GM23248 (cell line): ENCODE measurements at places on chromosomes 1 and 21. TPM values are rescaled to one million over a fixed set of nuclear protein-coding genes. Genes with fewer than 3 reads are reported as not detected.

DNA sequence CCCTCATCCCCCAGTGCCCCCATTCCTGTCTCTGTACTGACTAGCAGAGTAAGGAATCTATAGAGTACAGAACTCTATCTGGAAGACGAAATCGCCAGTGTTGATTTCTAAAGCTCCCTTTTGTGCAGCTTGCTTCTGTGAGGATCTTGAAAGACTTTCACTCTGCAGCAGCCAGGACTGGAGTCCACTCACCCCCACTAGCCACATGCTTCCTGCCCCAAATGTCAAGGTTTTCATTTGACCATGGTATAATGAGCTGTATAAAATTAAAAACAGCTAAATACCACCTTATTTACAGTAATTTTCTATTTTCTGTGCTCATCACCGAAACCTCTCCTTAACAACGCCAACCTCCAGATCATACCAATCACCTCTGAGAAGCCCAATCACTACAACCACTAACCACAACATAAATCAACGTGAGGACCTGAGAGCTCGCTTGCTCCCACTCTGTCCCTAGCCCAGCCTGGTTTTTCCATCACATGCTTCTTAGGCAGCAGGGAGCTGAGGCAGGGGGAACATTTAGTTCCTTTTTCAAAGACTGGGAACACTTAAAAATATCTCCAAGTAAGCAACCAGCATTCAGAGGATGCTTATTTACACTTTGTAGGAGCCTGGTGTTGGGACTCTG, 56.1 kb upstream of the IRF2BP2 start:
- H3K4me3 ChIP-seq, result no peak overlapping the region
- DNase-seq, result no peak
- H3K36me3 ChIP-seq, result no peaks in the 10 kb centered on the region
- no peaks in the 10 kb centered on the region for H3K4me1 ChIP-seq
- no peaks in the 10 kb centered on the region for H3K27me3 ChIP-seq

TMPRSS15 gene
- not detected in 2 replicates for total RNA-seq

DVL1 gene
- 113 and 119 TPM in 2 replicates for total RNA-seq

DNA sequence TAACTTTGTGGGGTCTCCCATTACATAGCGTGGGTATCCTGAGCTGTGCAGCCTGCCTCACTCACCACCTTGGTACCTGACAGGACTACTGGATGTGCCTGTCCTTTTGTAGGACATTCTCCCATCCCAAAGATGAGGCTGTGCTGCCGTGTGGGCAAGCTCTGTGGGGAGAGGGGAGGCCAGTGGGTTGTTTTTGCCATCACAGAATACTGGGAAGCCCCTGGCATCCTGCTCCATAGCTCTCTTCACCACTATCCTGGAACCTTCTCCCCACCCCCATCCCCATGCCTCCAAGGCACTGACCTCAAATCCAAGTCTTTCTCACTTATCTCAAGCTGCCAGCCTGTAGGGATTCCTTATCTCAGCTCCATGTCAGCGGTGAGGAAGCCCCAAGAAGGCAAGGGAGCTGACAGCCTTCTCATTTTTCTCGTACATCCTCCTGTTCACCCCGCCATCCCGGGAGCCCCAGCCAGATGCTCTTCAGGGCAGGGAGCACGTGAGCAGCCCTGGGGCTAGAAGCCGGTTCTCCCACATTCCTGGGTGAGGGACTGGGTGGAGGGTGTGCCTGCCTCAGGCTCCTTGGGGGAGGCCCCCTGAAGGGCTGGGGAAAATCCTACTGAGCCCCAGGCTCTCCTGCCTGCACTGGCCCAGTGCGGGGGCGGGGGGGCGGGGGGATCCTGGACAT, 2.4 kb upstream of the ELF3 start:
- DNase-seq, result no peak
- no peak overlapping the region for H3K27ac ChIP-seq

RBP7 gene
- total RNA-seq, result not detected in 2 replicates

GRCh38 chr1:115452600-115453329, 114.7 kb upstream of the NGF start:
- peaks cover 51% of the 10 kb centered on the region for H3K4me1 ChIP-seq
- H3K4me3 ChIP-seq, result no peak overlapping the region
- no peaks in the 10 kb centered on the region for H3K27me3 ChIP-seq
- no peaks in the 10 kb centered on the region for H3K36me3 ChIP-seq

OR14C36 gene
- not detected in 2 replicates for total RNA-seq

GRCh38 chr1:202659974-202660373, 50.3 kb downstream of the SYT2 start:
- no peak overlapping the region for H3K4me3 ChIP-seq
- no peaks in the 10 kb centered on the region for H3K4me1 ChIP-seq
- no peak for DNase-seq
- peaks cover 40% of the 10 kb centered on the region for H3K27me3 ChIP-seq
- H3K27ac ChIP-seq, result no peak overlapping the region
- H3K36me3 ChIP-seq, result no peaks in the 10 kb centered on the region

- no peak overlapping the region for H3K27ac ChIP-seq
- no peak overlapping the region for H3K4me3 ChIP-seq
- no peaks in the 10 kb centered on the region for H3K27me3 ChIP-seq
- H3K4me1 ChIP-seq, result peaks cover 33% of the 10 kb centered on the region
Measured at GRCh38 chr1:20076710-20077461, 6.9 kb downstream of the PLA2G5 start.

OR14I1 gene
- total RNA-seq, result not detected in 2 replicates

GRCh38 chr1:47232187-47232874, at the start of gene TAL1:
TAL1 (minus strand) TSS chr1:47232225; CDS start chr1:47225888, 6,337 bp downstream.
- no peak for DNase-seq
- no peak within 1 kb of the TSS for H3K27ac ChIP-seq
- H3K4me3 ChIP-seq, result no peak within 1 kb of the TSS
- H3K27me3 ChIP-seq, result peaks cover 69% of the 10 kb centered on the region
- no peaks in the 10 kb centered on the region for H3K36me3 ChIP-seq

GRCh38 chr1:41672173-41672572, 187.7 kb upstream of the EDN2 start:
- H3K27ac ChIP-seq, result peak overlapping the region; percentile 61
- peak overlapping the region; percentile 20; the same call in 1 of the 2 replicates for H3K4me3 ChIP-seq
- no peaks in the 10 kb centered on the region for H3K36me3 ChIP-seq
- no peaks in the 10 kb centered on the region for H3K27me3 ChIP-seq
- H3K4me1 ChIP-seq, result peaks cover 28% of the 10 kb centered on the region

DNA sequence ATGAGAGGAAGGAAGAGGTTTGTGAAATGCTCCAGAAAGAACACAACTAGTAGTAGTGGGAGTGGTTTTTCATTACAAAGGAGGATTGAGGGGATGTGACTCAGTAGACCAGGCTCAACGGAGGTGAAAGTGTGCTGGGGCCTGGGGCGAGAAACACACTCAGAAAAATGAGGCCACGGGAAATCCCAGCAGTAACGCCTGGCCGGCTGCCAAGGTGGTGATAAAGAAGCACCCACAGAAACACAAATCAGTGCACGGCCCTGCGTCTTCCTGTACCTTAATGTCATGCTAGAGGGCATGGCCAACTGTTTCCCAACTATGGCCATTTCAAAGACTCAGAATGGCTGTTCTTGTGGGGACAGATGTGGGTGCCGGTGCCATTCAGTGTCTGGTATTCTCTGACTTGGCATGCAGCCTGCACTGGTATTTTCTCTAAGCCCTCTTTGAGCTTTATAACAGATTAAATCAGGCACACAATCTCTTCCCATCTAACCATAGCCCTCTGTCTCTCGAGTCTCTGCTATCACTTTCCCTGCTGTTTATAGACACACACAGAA, 38.2 kb downstream of the URB2 start:
- no peak overlapping the region for H3K4me3 ChIP-seq
- DNase-seq, result peak; percentile 11
- H3K4me1 ChIP-seq, result no peaks in the 10 kb centered on the region
- no peaks in the 10 kb centered on the region for H3K36me3 ChIP-seq

DNA sequence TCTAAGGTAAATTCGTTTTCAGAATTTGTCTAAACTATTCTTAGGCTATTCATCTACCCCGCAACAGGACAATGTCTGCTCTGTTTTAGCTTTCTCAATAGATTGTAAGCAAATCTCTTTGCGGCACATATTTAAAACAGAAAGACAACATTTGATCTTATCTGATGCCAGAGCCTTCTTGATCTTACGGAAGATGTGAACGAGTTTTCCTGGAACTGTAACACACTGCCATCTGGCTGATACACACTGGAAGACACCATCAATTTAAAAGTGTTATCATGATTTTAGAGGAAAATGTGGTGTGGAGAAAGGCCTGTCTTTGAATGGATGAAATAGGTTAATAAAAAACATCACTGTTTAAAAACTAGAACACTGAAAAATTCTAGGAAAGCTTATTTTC, 36.1 kb downstream of the COA6 start:
- no peak overlapping the region for H3K4me3 ChIP-seq
- H3K27ac ChIP-seq, result no peak overlapping the region
- H3K36me3 ChIP-seq, result no peaks in the 10 kb centered on the region
- H3K4me1 ChIP-seq, result no peaks in the 10 kb centered on the region
- DNase-seq, result no peak

- H3K27ac ChIP-seq, result no peak overlapping the region
- no peak overlapping the region for H3K4me3 ChIP-seq
- H3K27me3 ChIP-seq, result no peaks in the 10 kb centered on the region
- no peak for DNase-seq
Measured at GRCh38 chr1:55376897-55377296, 161.7 kb upstream of the USP24 start.

DNA sequence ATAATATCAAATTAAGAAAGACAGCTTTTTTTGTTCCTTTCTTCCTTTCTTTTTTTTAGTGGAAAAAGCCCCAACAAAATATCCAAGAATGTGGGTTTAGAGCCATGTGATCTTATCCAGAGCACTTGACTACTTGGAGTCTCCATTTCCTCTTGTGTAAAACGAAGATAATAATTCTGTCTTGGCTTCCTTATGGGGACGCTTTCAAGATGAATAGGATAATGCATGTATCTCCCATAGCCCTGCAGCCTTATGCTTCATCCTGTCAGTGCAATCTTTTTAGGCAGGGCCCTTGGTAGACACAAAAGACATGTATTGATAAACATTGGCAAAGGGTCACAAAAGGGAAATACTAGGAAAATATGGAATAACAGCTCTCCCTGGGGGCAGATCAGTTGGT, 34.8 kb downstream of the ZBTB18 start:
- H3K4me3 ChIP-seq, result no peak overlapping the region
- H3K27ac ChIP-seq, result no peak overlapping the region
- H3K4me1 ChIP-seq, result no peaks in the 10 kb centered on the region
- DNase-seq, result no peak

MYOC gene
- total RNA-seq, result not detected in 2 replicates

DNA sequence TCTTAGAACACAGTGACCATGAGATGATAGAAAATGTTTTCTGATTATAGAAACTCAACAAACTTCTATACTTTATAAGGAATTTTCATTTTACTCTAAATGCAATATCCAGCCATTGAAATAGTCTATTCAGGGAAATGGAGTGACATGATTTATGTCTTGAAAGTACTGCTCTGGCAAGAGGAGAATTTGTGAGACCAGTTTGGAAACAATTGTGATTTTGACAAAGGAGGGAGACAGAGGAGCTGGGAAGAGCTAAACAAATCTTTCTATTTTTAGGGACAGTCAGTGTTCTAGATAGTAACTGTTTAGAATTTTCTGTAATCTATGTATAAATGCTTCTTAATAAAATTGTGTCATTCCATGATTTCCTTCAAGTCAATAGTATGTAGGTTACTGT, 252.3 kb downstream of the FMN2 start:
- no peak overlapping the region for H3K4me3 ChIP-seq
- H3K36me3 ChIP-seq, result peaks cover 46% of the 10 kb centered on the region
- H3K27ac ChIP-seq, result peak overlapping the region; percentile 74
- H3K4me1 ChIP-seq, result peaks cover 39% of the 10 kb centered on the region
- DNase-seq, result no peak

IL24 gene
- total RNA-seq, result 2.4 TPM in 1 of 2 replicates, not detected in the other
